ENCODE measurements at places on chromosomes 2 and 18.

GRCh38 chr2:186486651-186487647 lies 889 bp downstream of the ZC3H15 start:
- DNase-seq = peak; percentile 24

DNA sequence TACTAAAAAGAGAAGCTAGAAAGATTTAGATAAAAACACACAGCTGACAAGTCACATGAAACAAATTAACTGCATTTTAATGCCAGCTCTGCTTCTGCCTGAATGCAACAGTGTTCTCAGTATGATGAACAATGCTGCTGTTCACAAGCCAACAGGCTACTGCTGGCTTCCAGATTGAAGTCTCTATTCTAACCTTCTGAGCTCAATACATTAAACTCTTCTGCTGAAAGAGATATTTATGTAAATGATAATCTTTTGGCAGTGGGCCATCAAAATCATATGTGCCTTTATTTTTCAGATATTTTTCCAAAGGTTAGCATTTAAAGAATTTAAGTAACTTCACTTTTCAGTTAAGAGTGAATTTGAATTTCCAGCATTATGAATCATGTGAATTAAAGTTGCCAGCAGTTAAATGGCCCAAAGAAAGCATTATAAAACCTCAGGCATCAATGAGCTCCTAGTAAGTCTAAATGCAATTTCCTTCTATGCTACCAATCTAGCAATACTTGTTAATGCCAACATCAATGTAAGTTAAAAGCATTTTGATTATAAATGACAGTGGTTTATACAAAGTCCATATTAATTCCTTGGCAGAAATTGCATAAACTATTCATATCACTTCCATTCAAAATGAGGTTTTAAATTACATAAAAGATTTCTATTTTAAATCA lies 72.4 kb downstream of the ID2 start:
- DNase-seq = peak; percentile 78

DNA sequence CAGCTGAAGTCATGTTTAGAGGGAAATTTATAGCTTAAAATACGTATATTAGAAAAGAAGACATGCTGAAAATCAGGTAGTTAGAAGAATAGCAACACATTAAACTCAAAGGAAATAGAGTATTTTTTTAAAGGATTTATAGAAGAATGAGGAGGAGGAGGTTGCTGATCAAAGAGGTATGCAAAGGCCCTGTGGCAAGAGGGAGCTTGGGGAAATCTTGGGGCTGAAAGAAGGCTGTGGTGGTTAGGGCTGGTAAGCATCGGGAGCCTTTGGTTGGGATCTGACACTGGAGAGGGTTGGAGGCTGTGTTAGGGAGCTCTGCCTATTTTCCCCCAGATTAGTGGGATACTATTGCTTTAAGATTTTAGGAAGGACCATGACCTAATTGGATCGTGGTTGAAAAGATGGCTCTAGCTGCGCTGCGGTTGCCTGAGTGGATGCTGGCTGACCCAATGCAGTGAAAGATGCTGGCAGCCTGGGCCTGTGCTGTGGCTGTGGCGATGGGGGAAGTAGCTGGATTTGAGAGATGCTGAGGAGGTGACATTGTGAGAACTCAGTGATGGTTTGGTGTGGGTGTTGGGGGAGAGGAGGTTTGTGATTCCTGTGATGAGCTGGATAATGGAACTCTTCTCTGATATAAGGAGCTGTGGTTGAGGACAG lies 11.7 kb downstream of the DGKD start:
- DNase-seq = no peak

GRCh38 chr2:56211048-56211447 lies 27.3 kb downstream of the CCDC85A start:
- no peak for DNase-seq

DNA sequence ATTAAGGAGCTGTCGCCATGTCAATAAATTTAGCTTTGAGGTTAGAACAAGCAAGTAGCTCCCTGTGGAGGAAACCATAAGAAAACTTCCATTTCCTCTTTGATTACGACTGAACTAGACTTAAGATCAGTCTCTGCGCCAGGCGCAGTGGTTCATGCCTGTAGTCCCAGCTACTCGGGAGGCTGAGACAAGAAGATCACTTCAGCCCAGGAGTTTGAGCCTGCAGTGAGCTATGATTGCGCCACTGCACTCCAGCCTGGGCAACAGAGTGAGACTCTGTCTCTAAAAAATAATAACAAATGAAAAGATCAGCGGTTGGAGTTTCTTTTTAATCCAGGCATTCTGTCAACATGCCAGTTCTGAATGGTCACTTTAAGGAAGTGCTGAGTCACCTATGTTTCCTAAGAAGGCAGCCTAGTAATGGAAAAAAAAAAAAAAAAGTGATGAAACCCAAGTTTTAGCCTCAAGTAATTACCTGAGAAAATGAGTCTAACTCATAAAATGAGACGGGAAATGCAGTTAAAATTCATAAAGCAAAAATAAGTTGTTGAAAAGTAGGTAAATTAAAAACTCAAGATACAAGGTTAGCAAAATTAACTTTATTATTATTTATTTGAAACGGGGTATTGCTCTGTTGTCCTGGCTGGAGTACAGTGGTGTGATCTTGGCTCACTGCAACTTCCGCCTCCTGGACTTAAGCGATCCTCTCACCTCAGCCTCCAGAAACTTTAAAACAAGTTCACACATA lies 10.2 kb downstream of the C18orf32 start:
- DNase-seq = no peak

DNA sequence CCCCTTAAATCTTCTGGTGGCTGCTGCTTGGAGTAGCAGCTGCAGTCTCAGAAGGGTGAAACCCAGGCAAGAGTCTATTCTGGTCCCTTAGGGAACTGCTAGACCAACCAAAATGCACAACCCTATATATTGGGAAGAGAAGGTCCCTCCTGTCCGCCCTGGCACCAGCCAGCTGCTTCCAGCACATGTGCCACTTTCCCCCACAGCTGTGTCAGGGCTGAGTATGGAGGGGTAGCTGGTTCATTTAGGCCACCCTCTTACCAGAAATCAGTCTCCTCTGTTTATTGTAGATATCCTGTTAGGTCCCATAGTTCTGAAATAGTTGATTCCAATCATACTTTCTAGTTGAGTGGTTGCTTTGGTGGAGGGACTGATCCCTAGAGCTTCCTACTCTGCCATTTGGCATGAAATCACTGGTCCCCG lies 68.9 kb downstream of the BIRC6 start:
- DNase-seq = no peak

DNA sequence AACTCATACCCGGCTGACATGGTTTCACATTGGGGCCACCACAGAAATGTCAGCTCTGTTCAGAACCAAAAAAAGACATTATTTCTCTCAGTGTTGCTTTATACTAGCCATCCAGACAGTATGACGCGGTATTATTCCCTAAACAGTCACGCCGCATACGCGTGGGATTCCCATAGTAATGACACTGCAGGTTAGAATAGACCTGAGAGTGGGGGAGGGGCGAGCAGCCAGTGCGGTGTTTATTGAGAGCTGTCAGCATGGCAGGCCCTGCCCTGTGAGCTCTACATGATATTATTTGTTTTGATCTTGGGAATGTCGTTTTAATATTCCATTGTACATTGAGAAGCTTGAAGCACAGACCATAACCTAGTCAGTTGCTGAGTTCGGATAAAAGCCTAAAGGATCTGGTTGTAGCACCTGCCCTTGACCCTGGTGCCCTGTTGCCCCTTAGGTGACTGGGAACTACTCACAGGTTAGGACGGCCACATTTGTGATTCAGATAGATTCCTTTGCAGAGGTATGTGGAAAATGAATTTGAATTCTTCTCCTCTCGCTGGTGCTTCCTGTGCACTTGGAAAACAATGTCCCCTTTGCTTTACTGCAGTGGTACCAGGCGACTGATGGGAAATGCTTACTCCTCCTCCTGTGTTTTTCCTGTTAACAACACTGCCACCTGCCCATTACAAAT lies 150.1 kb downstream of the ARHGAP28 start:
- no peak for DNase-seq

DNA sequence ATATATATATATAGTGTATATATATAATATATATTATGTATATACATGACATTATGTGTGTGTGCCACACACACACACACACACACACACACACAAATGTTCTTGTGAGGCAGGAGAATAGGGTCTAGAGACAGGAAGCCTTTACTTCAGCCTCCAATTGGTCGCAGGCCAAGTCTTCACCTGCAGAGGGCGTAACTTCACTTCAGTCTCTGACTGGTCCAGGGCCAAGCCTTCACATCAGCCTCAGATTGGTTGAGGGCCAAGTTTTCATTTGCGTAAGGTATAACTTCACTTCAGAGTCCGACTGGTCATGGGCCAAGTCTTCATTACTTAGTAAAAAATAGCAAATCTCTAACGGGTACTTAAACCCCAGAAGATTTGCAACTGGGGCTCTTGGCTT lies 13.2 kb upstream of the SS18 start:
- DNase-seq = no peak

DNA sequence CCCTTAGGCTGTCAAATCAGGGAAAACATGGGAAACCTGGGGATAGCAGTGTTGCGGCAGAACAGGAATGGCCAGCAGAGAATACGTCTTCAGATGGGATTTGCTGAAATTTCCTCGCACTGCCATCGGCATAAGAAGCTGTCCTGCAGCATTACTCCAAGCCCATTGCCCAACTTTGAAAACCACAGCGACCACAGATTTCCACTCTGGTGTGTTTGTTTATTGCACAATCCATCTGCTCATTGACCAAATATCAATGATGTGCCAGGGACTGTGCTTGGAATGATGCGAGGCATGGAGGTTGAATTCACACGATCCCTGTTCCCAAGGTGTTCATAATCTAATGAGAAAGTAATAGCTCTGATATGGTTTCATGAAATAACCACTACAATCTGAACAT lies 383.3 kb upstream of the MYT1L start:
- no peak for DNase-seq

GRCh38 chr18:56389190-56389589 lies 249.2 kb downstream of the TXNL1 start:
- no peak for DNase-seq

- peak; percentile 32 for DNase-seq
Observed at GRCh38 chr2:222410534-222410933, 13.8 kb upstream of the SGPP2 start.

DNA sequence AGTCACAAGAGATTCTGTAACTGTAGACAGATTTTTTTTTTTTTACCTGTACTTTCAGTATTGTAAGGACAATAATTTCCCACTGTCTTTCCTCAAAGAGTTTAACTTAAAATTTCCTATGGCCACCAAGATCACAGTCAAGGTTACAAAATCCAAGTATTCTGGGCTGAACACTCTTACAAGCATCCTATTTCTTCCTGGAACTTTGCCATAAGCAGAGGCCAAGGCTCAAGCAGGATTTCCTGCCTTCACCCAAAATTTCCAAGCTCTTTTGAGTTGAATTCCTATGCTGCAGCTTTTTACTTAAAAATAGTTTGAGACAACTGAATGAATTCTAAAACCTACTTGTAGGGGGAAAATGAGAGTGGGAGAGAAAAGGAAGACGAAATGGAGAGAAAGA lies 299.4 kb downstream of the ZNF516 start:
- DNase-seq = no peak

All from NCI-H1105 treated with DMSO at 0.1 percent for 48 hours (cell line).